ENCODE measurements at places on chromosomes 7 and 10. TPM values are rescaled to one million over a fixed set of nuclear protein-coding genes. Genes with fewer than 3 reads are reported as not detected.

DNA sequence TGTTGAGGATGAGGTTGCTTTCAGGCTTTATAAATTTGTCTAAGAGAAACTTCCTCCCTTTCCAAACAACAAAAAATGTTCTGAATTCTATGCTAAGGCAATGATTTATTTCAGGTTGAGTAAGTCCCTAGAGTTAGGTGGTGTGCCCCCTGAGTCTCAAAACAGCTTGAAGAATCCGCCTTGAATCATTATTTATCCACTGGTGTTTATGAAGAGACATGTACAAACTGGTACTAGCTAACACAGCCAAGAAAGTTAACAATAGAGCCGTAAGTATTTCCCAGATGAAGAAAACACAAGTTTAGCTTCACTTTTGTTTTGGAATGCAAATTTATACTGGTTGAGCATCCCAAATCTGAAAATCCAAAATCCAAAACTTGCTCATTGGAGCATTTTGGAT is 66.2 kb upstream of the SRPK2 start:
- no peak for DNase-seq

- DNase-seq: no peak
Observed at GRCh38 chr10:44975431-44976331, 2.9 kb downstream of the DEPP1 start.

DNA sequence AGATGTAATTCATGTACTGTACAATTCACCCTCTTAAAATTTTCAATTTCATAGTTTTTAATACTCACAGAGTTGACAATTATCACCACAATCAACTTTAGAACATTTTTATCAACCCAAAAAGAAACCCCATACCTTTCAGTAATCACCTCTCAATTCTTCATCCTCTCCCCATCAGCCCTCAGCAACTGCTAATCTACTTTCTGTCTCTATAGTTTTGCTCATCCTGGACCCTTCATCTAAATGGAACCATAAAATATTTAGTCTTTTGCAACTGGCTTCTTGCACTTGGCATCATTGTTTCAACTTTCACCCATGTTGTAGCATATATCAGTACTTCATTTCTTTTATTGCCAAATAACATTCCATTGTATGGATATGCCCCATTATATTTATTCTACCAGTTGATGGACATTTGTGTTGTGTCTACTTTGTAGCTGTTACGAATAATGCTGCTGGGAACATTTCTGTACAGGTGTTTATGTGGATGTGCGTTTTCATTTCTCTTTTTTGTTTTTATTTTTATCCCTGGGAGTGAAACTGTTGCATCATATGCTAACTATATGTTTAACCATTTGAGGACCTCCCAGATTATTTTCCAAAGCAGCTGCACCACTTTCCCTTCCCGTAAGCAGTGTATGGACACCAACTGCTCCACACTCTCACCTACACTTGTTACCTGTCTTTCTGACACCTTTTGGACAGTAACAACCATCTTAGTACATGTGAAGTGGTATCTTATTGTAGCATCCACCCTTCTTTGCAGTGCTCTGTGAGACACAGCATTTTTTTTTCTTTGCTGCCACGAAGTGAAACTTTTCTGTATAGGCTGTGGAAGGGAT is 65.4 kb upstream of the APBB1IP start:
- DNase-seq: no peak

DNA sequence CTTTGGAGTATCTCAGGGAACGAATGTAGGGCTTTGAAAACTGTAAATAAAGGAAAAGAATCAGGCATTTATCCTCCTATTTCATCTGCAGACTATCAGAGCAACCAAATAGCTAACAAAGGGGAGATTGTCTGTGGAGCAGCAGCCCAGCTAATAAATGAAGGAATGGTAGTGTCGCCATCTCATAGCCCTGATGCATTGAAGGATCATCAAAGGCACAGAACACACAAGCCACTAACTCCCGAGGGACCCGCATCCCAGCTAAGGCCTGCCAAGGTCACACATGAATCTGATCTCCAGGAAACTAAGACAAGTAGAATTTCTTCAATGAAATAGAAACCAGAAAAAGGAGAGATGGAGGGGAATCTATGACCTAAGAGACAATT is 38.2 kb downstream of the CALML5 start:
- no peak for DNase-seq

DNA sequence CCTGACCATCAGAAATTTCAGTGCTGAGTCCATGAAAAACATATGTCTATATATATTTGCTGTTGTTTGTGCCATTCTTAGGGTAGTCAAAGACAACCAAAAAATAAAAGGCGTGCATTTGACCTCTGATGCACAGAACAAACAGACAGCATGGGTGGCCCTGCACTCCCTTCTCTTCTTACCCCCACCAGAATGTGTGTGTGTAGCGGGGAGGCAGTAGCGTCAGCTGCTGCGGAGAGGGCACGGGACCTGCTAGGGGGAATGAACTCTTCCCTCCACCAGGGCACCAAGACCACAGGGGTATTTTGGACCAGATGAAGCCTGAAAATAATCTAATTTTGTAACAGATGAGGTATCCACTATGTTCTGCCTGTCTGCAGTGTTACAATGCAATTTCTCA is 277.7 kb upstream of the ZNF32 start:
- no peak for DNase-seq

- no peak for DNase-seq
Observed at GRCh38 chr10:57955076-57955475, 312.6 kb downstream of the IPMK start.

GRCh38 chr10:4017336-4017735 is 232.3 kb upstream of the KLF6 start:
- no peak for DNase-seq

Gene PRPS1L1
- not detected for total RNA-seq

Gene LRRTM3
- total RNA-seq: not detected

Gene LIPJ
- total RNA-seq: not detected

Gene IFIT1B
- total RNA-seq: not detected

Gene WNT8B
- total RNA-seq: 3.1 TPM

Measured in progenitor cell of endocrine pancreas (in vitro differentiated cells).